Left kidney (tissue), 8 donors: ENCODE measurements at places on chromosomes 6 and 20.
A peak's percentile ranks its signal among the peaks of the same experiment; 100 is the strongest.

- no peak for DNase-seq
These were observed 423.1 kb upstream of the RNF217 start for GRCh38 chr6:124539096-124539495.

- no peak for DNase-seq
These were observed 124.4 kb upstream of the JARID2 start for GRCh38 chr6:15121443-15121842.

GRCh38 chr6:82484001-82484400 lies 120.4 kb downstream of the TPBG start:
- DNase-seq = no peak

DNA sequence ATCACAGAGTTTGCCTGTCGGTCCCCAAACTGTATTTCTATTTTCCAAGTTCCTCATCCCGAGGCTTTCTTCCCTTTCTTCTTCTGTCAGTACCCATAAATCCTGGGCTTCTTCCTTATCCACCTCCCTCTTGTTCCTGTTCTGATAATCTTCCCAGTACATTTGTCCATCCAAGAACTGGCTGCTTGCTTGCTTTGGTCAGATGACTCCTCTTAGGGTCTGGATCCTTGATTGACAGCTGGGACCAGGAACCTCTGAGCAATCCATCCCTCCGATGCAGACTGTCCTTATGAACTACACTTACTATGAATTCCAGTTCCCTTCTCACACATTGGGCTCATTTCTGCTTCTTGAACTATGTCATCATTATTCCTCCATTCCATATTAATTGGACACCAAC lies 275.3 kb upstream of the CITED2 start:
- no peak for DNase-seq

DNA sequence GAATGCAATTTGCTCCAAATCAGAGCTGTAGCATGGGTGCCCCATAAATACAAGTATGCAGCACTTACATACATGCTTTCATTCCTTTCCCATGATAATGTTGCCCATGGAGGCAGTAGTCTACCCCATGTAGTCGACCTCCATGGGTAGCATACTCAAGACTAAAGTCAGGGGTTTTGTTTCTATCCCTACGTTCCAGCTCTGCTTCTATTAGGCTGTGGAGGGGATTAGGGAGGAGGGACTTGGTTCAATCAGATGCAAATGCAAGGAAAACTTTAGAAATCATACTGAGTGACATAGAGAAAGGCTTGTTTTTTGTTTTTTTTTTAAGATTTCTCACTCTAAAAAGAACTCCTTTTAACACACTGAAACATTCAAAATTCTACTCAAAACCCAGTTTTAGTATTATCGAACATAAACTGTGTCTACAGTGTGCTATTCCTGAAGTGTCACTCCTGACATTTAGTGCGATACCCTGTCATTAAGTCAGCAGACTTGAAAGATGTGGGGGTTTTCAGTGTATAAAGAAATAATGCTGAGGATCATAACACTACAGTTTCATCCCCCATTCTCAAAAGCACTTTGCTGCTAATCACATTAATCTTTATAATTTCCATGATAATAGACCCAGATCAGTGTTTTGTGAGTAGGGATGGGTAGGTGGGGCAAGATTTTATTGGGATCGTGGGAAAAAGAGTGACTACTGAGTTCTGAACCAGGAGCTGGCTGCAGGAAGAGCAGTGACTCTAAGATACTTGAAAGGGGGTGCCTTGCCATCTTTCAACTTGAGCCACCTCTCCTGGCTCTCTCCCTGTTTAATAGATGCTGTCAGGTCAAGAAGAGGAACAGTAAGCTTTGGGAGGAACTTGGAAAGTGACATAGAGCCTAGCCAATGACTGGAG lies 40.4 kb upstream of the SCML4 start:
- no peak for DNase-seq

- DNase-seq = no peak
These were observed 7.7 kb upstream of the FOXF2 start for GRCh38 chr6:1381481-1382330.

GRCh38 chr6:130020073-130020906 lies 1.9 kb downstream of the L3MBTL3 start:
- DNase-seq = no peak

GRCh38 chr6:498795-499231 lies 107.3 kb downstream of the IRF4 start:
- DNase-seq = no peak

- no peak for DNase-seq
These were observed 244.5 kb upstream of the SLC35B3 start for GRCh38 chr6:8679823-8680222.

DNA sequence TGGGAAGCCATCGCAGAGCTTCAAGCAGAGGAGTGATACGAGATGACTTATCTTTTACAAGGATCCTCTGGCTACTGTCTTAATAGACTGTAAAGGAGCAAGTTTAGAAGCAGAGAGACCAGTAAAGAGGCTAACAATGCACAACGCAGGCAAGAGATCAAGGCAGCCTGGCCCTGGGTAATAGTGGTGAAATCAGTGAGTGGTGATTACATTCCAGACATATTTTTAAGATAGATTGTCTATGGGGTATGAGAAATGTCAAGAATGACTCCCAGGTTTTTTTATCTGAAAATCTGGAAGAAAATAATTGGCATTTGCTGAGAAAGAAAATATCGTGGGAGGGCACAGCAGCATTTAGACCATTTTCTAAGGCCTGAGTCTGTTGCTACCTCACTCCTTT lies 213.6 kb upstream of the HTR1E start:
- no peak for DNase-seq

DNA sequence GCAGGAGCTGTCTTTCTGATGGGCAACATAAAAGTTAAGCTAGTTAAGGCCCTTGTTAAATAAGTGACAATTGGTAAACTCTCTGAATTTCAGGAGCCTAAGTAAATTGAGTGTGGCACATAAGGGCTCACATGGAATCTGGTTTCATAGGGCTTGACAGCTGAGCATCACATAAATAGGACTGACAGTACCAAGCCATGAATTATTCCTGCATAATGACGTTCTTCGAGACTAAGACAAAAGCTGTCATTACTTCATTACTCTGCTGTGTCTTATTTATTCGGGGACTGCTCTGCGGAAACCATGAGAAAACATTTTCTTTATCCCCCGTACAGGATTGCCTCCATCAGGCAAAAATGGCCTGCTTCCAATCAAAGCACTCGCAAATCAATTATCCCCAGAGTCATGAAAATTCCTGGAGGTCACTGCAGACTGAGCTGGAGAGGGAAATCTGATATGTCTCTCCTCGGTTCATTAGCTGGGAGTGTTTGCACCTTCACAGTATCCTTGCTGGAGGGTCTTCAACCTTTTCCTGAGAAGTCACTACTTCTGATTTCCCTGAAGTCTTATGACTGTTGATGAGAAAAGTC lies 311.4 kb downstream of the CDH26 start:
- peak; percentile 30 for DNase-seq

GRCh38 chr6:30145818-30146217 lies 9.9 kb downstream of the TRIM40 start:
- DNase-seq = no peak

DNA sequence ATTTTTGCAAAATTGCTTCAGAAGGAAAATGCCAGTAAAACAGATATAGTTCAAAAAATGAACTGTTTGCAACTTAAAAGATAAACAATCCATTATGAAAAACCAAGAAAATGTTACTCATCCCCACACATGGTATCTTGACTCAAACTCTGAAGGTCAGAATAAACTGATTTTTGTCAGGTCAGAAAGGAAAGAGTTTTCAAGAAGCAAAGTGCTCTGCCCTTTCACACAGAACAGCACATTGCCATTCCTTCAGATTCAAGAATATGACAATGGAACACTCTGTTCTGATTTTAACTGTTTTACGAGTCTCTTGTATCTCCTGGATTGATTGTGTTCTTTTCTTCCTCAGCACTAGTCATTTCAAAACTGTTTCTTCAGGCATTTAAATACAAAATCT lies 33.8 kb upstream of the NT5E start:
- DNase-seq = no peak

DNA sequence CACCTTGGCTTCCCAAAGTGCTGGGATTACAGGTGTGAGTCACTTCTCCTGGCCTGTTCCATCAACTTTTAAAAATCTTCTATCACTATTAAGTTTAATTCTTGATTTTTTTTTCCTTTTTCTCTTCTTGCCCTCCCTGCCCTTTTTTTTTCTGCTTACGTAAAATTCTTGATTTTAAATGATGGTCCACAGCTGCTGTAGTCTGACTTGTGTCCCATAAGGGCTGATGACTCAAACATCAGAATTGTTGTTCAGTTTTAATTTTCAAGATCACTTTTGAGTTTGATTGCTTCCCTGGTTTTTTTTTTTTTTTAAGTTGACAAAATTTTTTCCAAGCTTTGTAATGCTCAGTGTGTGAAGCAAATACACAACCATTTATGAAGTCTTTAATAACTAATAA lies 61.9 kb downstream of the CBFA2T2 start:
- DNase-seq = no peak

DNA sequence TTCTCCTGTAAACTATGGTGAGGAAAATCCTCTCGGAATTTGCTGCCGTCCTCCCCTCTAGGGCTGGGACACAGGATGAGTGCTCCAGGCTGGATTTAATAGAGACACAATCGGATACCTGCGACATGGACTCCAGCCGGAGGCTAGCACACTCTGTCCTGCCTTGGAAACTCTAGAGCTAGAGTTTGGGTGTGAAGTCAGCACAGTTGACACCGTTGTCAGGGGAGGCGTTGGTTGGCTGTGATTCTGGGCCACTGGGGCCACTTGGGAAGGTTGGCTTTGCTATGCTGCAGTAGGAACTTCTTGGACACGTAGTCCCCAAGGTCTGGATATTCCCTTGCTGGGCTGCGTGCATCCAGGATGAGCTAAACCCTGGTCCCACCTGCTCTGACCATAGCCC lies 169.4 kb downstream of the NRN1 start:
- DNase-seq = no peak

DNA sequence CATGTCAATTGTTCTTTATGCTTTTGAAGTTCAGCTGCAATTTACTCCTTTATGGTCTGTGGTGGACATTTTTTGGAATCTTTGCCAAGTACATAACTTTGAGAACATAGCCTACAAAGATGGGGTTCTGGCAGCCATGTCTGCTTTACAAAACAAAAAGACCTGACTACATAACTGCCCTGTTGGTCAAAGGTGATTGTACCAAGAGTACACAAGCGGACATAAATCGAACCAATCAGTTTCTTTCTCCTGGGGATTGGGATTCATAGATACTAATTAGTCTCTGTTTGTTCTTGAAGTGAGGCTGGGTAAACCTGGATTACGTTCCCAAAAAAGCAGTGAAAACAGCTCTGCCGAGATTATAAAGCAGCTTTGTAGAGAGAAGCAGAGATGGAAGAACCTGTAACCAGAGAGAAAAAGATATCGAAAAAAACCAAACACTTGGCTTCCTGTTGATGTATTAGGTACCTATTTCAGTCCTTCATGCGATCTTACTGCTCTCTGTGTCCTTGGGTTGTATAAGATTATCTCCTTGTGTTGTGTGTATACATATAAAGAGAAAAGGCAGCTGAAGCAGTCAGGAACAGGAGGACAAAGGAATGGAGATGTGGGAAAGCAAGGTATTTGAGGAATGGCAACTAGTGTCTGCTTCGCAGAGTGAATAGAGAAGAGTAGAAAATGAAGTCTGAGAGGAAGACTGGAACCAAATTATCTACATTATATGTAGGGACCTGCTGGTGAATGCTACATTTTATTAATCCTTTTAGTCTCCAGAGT lies 2.7 kb upstream of the ZFAND3 start:
- DNase-seq = no peak

- no peak for DNase-seq
These were observed 41.7 kb upstream of the CITED2 start for GRCh38 chr6:139416146-139416545.

GRCh38 chr6:166379800-166380199 lies 2.9 kb downstream of the MPC1 start:
- DNase-seq = no peak

- DNase-seq = no peak
These were observed 217.1 kb upstream of the MAN1A1 start for GRCh38 chr6:119566546-119567260.

- no peak for DNase-seq
These were observed 163.1 kb downstream of the ISM1 start for GRCh38 chr20:13384132-13384531.

GRCh38 chr20:58546416-58546711 lies 31.2 kb upstream of the APCDD1L start:
- DNase-seq = no peak

DNA sequence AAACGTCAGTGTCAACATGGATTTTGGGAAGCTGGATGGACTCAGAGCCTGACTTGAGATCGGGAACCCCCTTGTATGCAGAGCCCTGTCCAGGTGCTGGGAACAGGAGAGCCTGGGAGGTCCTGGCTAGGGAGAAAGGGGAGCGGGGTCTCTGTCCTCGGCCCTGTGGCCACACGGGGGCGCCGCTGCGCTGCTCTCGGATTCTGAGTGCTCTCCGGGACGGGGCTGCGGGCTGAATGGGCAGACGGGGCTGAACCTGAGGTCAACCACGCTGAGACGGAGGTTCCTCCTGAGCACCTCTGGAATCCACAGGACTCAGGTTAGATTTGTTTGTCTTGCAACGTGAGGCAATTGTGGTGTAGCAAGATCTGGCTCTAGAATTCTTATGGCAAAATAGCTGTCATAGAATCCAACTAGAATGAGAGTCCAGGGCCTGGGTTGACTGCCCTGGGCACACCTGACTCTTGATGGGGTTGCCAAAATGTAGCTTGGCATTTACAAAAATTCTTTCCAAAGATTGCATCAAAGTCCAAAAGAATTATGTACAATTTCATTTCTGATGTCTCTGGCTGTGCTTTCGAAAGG lies 20.6 kb upstream of the HLA-F start:
- no peak for DNase-seq

- peak; percentile 19 for DNase-seq
These were observed 15.0 kb upstream of the PRIM2 start for GRCh38 chr6:57302477-57302876.

- DNase-seq = no peak
These were observed 659.2 kb downstream of the PRKN start for GRCh38 chr6:162068340-162068739.

DNA sequence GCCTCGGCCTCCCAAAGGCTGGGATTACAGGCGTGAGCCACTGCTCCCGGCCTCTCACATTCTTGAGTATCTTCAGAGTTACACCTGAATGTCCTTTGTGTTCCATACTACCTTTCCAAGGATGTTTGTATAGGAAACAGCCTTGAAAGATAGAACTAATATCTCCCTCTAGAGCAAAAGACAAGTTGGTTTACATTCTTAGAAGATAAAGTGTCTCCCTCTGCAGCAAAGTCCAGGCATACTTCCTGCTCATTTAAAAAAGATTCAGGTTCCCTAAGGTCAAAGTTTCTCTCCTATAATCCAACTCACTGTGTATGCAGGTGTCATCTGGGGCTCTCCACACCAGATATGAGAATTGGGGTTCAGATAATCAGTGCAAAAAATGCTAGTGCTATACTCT lies 224.4 kb downstream of the TPBG start:
- no peak for DNase-seq
